Stimulated activated CD8-positive, alpha-beta memory T cell treated with anti-CD3 and anti-CD28 coated beads, Interleukin-7, amount 100 ng/mL, for 1 hour (primary cell): ENCODE measurements at places on chromosomes 5 and 9.

GRCh38 chr5:98865690-98866089 is 63.1 kb downstream of the CHD1 start:
- no peak for DNase-seq

DNA sequence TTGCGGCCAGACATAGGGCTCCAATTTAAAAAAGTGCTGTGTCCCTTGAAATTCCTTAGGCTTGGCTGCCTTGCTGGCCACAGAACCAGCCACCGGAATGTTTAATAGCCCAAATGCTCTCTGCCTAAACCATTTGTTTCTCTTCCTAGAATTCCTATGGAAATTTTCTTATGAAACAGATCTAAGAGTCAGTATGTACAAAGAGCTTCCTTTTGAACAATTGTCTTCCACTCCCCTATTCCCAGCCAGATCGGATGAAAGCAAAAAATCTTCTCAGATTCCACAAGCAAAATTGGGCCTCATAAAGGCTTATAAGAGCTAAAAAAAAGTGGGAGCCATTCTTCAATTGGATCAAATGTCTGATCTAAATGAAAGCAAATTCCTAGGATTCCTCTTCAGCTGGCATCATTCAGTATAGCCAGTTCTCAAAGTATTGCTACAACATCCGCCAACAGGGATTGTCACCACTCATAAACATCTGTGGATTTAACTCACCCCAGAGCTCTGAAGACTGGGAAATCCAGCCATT is 104.3 kb downstream of the CEMIP2 start:
- no peak for DNase-seq

GRCh38 chr5:175866377-175866907 is 4.9 kb upstream of the CPLX2 start:
- DNase-seq: no peak

- DNase-seq: no peak
These were observed 36.6 kb downstream of the DROSHA start for GRCh38 chr5:31495336-31495735.

- no peak for DNase-seq
These were observed 194.7 kb downstream of the CACNA1B start for GRCh38 chr9:138072161-138072842.

GRCh38 chr9:129794549-129794948 is 8.4 kb upstream of the TOR1B start:
- no peak for DNase-seq

- no peak for DNase-seq
These were observed 38.1 kb upstream of the SARDH start for GRCh38 chr9:133775951-133776905.

GRCh38 chr5:150519978-150520377 is 12.0 kb downstream of the NDST1 start:
- no peak for DNase-seq

DNA sequence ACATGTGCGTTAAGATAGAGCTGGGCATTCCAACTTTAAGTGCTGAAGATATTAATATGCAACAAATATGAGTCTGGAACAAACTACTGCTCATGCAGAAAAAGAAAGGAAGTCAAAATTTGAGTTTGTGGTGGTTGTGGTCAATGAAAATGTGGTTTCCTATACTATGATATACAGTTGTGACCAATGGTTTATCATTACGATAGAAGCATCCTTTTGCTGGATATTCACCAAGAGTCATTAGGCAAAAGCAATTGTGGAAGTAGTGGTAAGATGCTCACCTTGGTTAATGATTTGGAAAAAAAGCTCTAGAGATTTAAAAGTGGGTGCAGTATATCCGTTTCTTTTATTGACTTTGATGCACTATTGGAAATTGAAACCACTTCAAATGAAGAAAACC is 1007.0 kb downstream of the NR2F1-AS1 start:
- no peak for DNase-seq

- DNase-seq: no peak
These were observed 882 bp downstream of the CERCAM start for GRCh38 chr9:128421482-128421996.
